Stimulated activated CD4-positive, alpha-beta T cell treated with anti-CD3 and anti-CD28 coated beads, Interleukin-12 subunit alpha, Interleukin-12 subunit beta, amount 100 ng/mL, for 48 hours (primary cell): ENCODE measurements at places on chromosomes 1 and 21.

DNA sequence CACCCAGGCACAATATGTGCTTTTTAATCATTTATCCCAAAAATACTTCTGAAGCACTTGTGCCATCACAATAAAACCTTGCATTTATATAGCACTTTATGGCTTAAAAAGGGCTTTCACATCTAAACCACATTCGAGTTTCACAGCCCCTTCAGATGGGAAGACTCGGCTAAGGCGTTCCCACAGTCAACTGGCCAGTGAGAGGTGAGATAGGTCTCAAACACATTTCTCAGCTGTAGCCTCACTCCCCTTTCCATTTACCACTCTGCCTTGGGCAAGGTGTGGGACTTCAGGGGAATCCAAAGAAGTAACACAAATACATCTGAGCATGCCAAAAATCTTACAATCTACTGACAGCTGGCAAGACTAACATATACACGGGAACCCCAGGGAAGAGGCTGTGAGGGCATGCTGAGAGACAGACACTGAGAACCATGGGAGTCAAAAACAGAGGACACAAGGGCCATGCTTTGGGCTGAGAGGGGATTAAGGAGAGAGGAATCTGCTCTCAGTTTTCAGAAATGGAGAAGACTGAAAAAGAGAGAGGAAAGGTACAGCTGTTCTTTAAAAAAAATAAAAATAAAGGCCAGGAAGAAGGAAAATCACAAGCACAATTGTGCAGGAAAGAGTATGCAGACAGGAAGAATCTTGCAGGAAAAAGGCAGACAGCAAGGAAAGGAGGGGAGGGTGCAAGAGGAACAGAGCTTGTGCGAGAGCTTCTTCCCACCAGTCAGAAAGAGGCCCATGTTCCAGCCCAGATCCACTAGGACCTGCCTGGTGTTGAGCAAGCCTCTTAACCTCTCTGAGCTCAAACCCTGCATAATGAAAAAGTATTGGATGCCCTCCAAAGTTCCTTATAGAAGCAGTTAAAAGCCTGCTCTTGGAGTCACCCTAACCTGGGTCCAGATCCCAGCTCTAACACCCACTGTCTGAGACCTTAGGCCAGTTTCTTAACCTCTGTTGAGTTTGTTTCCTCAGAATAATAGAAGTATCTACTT, 73.5 kb downstream of the JAK1 start:
- no peak for DNase-seq

DNA sequence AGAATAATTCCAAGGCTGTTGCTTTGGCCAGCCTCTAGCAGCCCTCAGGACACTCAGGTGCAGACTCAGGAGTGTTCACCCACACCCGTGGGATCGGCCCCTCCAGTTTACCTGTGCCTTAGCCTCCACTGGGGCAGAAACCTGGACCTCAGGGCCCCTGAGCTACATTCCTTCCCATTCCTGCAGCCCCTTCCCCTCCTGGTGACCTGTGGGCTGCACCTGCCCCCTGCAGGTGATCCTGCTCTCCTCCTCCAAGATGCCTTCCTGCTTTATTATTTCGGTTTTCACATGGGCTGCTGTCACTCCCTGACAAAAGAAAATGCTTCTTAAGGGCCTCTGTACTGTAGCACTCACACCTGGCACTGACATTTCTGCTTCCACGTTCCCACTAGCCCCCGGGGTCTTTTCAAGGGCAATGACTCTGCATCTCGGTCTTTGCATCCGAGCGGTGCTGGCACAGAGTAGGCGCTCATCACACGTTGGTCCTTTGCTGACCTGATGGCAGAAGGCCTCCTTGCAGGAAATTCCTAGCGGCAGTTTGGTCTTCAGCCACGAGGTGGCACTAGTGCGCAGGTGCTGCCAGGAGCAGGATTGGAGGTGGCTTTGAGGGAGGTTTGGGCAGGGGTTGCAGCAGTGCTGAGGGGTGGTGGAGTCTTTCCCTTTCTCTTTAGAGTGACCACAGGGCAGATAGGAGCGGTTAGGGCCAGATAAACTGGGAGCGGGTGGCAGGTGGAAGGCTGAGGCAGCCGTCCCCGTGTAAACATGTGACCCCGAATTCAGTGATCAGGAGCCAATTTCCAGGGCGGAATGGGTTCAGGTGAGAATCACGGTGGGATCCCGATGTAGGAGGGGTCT, 25.3 kb upstream of the ETV3 start:
- DNase-seq: peak; percentile 89

- no peak for DNase-seq
These were observed 25.0 kb upstream of the CHRM3 start for GRCh38 chr1:239361403-239361802.

GRCh38 chr1:204112876-204113730, 38.7 kb downstream of the ETNK2 start:
- no peak for DNase-seq

- no peak for DNase-seq
These were observed 2.7 kb upstream of the MARCKSL1 start for GRCh38 chr1:32338637-32339145.

DNA sequence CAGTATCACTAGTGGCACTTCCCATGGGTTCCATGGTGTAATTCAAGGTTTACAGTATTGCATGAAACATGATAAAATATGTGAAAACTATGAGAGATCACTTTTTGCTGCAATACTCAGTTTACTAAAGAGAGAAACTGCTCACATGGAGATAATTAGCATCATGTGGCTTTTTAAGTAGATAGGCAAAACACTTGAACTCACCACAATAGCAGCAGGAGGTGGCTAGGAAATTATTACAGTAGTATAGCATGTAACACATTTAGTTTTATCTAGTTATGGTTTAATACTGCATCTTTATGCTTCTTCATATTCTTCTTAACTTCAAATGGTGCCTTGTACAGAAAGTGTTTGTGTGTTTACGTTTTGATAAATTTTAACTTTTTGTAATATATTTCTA, 698.5 kb upstream of the BRINP3 start:
- DNase-seq: no peak

DNA sequence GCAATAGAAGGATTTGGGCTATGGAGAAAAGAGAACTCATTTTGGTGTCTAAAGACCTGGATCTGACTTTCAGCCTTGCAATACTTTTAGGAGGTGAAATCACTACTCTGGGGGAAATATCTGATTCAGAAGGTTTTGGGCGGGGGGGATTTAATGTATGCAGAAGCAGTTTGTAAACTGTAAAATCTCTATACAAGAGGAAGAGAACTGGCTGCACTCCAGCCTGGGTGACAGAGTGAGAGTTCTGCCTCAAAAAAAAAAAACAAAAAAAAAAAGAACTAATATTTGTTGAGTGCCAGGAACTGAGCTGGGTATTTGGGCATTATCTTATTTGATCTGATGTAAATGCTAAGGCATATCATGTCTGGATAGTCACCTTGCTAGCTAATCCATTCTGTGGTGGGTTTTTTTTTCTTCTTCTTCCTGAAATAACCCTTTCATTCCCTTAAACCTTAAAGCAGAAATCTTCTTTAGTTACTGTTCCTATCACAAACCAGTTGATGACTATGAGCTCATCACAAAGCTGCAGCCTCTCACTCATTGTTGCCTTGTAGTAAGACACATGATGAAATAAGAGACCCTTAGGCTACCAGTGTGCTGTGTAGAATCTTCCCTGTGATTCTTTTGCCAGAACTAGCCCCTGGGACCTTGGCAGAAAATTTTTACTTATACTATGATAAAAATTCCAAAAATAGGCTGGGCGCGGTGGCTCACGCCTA, 35.6 kb upstream of the SLC16A1 start:
- DNase-seq: no peak
